ENCODE measurements at places on chromosomes 2 and 18.

- no peak for DNase-seq
These were observed 27.3 kb upstream of the TACR1 start for GRCh38 chr2:75226617-75227016.

GRCh38 chr2:184004289-184004947 lies 593.9 kb upstream of the ZNF804A start:
- no peak for DNase-seq

GRCh38 chr2:56703001-56703400 lies 519.2 kb downstream of the CCDC85A start:
- no peak for DNase-seq

- peak; percentile 68 for DNase-seq
These were observed 1.4 kb downstream of the ITGA6 start for GRCh38 chr2:172428832-172429210.

- DNase-seq, result peak; percentile 74
These were observed 49.3 kb downstream of the GREB1 start for GRCh38 chr2:11582862-11583752.

GRCh38 chr2:71906357-71906973 lies 241.2 kb downstream of the CYP26B1 start:
- no peak for DNase-seq

DNA sequence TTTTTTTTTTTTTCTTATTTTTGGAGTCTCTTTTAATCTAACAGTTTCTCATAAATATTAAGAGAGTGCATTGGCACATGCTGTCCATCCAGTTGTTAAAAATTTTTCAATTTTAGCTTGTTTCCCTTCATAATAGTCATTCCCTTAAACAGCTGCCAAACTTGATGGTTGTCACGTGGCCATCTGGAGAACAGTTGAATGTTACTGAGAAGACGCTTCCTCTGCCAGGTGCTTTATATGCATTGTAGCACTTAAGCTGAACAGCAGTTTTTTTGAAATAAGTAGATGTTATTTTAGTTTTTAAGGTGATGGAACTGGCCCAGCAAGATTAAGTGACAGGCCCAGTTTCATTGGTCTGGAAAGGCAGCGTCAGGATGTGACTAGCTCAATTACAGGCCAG lies 3.3 kb downstream of the SMARCAL1 start:
- DNase-seq, result no peak

GRCh38 chr2:146392186-146392585 lies 1452.6 kb upstream of the ACVR2A start:
- DNase-seq, result no peak

DNA sequence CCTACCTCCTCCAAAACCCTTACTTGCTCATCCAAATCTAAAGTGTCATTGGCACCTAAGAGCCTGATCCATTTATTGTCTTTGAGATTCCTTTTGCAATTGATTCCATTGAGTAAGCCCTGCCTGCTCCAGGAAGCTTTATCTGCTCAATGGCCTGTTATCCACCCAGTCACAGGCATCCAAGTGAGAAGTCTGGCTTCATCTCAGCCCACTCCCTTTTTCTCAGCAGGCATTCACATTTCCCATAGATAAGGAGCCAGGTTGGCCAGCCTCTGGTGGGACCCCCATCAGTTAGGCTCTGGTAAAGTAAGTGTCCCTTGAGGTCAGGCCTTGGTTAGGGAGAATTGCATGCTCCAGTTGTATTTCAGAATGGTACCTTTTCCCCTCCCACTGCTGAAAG lies 396.2 kb upstream of the ST6GAL2 start:
- DNase-seq, result no peak

DNA sequence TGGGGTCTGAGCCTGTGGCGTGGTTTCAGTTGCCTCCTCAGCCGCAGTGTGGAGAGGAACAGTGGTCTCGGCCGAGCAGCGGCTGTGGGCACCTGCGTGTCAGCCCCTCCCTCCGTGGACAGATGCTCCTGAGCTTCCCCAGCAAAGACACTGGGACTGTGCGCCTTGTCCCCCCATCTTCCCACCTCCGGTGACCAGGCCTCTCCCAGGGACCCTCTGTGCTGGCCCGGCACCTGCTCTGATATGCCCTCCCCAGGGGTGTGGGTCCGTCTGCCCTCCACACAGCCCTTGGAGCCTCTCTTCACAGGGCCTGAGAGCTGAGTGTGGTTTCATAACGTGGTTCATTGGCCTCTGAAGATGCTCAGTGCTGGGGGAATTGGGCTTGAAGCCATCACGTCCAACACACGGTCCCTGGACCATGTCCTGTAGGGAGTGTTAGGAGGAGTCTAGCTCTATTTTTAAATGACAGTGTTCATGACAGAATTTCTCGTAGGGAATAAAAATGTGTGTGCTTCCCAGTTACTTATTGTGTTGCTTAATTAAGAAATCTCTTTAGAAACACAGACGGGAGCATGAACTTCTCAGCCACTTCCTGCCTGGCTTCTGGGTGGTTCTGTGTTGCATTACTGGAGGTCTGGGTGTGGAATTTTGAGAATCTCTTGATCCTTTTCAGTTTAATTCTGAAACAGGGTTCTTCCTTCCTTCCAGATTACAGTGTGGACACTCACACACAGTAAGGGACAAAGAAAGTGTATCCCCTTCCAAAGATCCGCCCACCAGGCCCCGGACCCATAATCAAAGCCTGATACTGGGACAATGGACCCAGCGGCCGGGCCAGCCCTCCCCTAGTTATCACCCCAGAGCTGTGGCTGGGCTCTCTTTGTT lies 110.7 kb downstream of the NFATC1 start:
- DNase-seq, result no peak
